ENCODE measurements at places on chromosomes 5 and 9.

DNA sequence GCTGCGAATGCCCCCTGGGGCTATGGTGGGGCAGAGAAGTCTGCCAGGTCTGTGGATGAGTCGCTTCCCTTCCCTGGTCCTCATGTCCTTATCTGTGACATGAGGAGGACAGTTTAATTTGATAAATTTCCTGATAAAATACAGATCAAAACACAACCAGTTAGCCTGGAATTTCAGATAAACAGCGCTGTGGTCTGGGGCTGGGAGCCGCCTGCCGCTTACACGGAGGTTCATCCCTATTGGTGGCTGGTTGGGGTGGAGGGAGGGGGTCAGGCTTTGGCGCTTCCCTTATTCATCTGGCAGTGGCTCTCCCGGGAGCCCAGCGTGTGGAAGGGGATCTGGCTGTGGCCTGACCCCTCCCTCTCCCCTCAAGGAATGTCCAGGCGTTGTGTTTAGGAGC lies 17.9 kb downstream of the CRB2 start:
- no peak for DNase-seq

DNA sequence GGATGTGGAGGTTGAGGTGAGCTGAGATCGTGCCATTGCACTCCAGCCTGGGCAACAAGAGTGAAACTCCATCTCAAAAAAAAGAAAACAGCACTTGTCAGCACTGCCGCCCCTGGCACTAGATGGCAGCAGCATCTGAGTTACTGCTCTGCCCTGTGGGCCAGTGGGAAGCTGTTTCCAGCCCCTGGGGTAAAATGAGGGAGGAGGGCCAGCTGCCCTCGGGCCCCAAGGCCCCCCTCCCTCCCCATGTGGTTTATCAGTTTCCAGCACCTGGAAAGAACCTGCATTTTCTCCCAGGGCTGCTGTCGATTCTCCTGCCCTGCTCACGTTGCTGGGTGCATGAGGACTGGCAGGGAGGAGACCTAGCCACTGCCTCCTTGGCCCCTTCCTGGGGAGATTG lies 13.2 kb upstream of the CEL start:
- DNase-seq, result no peak

DNA sequence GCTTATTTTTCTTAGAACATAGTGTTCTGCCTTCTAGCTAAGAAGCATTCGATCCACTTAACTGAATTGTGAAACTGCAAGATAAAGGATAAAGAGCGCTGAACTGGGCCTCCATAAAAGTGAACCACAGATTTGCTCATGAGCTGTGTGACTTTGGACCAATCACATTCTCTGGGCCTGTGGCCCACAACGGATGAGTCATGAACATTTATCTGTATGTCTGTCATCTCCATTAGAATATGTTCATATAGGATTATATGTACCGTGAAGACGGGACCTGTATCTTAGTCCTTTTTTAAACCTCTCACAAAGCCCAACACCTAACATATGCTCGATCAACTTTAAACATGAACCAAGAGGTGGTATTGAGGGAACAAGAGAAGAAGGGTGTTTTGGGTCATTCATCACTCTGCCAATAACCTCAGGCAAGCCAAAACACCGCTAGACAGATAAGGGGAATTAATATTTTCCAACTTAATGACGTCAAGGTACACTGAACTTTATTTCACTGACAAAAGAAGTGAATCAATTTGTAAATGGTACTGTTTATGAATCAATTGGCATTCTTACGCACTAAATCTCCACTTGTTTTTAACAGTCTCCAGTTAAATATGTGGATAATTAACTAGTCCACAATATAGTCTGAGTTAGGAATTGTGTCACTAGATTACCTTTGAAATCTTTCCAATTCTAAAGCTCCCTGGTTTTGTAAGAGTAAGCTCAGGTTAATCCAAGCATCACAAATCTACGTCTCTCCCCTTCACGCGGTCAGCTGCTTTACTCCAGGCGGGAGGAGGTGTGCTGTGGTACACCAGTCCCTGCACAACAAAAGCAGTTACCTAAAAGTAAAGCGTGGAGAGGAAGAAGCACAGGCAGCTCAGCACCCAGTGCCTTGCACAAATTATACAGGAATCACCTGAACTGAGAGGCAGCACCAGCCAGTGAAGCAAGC lies 1.6 kb downstream of the TMEM245 start:
- DNase-seq, result peak; percentile 21

DNA sequence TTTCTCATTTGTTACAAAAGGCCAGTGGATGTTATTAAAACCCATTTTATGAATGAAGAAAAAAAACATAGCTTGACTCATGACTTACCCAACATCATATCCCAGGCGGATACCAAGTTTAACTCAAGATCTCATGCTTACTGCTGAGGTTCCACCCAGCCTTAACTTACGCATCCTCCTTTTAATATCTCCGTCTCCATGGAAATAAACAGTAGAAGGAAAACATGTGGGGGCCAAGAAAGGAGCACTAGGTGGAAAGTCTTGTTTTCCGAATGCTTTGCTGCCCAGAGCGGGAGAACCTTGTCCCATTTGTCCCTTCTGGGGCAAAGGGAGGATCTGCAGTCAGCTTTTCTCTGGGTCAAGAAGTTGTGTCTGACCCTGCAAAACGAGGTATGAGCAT lies 44.1 kb downstream of the ANGPTL2 start:
- no peak for DNase-seq

Data from stimulated activated CD8-positive, alpha-beta memory T cell treated with anti-CD3 and anti-CD28 coated beads, Interleukin-2, amount 100 ng/mL, for 1 hour (primary cell).